Activated CD4-positive, alpha-beta T cell treated with anti-CD3 and anti-CD28 coated beads, Interleukin-2, amount 50 U/mL, for 1 hour (primary cell): ENCODE measurements at places on chromosomes 3 and 15.

DNA sequence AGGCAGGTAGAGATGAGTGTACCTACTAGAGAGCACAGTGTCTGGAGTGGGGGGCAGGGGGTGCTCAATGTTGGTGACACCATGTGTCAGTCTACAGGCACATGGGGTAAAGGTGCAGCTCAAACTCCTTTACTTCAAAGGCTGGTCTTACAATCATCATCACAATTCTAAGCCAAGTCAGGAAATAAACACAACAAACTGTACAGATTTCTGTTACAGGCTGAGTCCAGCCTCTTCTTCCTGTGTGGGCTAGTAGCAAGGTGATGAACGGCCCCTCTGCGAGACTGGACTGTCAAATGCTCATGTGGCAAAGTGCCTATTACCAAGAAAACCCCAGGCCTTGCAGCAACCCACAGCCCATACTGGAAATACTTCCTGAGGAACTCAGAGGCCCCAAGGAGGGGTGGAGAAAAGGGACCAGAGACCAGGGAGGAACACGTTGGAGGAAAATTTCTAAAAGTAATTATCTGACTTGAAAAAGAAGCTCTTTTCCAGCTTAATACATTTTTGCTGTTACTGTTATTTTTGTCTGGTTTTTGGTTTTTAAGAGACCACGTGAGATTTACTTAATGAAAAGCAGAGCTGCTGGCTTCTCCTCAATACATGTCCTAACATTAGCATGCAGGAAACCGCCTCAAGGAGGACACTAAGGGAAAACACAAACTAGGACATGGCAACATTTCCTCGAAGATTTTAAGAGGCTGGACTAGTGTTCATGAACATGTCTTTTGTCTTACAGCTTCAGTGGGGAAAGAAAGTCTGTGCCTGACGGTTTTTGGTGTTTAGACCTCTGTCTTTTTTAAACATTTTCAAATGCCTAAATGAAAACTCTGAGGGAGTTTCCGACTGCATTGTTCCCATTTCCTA is 29.5 kb downstream of the TBC1D2B start:
- peak; percentile 44 for DNase-seq

DNA sequence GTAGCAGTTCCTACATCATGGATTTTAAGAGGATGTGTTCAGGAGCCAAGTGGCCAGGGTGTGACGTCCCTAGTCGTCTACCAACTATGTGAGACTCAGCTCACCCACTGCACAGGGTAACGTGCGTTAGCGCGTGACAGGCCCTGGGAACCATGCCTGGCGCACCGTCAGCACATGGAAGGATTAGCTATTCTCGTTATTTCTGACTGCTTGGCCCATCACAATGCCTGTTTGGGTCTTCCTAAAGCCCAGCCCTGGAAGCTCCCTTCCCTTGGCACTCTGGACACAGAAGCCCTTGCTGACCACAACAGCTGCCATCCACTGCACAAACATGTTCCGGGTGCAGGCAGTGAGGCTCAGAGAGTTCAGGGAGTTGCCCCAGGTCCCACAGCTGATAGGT is 91.0 kb upstream of the RPL32 start:
- DNase-seq = no peak

GRCh38 chr15:29196290-29196689 is 73.3 kb downstream of the NSMCE3 start:
- no peak for DNase-seq

GRCh38 chr15:69497076-69497475 is 44.5 kb downstream of the RPLP1 start:
- no peak for DNase-seq

GRCh38 chr3:160370987-160371857 is 27.8 kb downstream of the IFT80 start:
- DNase-seq = no peak

- DNase-seq = no peak
Observed at GRCh38 chr3:135192929-135193328, 397.9 kb downstream of the EPHB1 start.

- DNase-seq = no peak
Observed at GRCh38 chr3:9266716-9267115, 17.3 kb upstream of the SRGAP3 start.

DNA sequence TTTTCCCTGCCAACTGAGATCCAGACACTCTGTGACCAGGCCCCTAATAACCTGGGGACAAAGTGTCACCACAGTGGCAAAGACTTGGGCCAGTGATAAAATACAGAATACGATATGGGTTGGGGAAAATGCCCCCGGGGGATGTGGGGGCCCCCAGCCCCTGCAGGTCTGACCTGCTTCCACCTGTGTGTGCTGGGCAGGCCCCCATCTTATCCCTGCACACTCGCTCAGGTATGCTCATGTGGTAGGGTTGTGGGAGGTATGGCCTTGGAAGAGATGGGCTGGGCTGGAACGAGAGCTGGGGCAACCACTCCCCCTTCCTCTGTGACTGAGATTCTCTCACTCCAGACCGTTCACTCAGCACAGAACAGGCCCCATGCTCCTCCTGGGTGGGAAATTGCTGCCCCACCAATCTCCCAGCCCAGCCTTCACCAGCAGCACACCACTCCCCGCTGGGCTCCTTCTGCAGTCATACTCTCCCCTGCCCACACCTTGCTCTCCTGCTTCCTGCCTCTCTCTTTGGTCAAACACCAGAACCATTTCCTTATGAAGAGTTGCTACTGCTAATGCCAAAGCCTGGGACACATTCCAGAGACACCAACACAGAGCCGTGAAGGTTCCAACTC is 9.6 kb upstream of the CPEB1 start:
- DNase-seq = no peak

DNA sequence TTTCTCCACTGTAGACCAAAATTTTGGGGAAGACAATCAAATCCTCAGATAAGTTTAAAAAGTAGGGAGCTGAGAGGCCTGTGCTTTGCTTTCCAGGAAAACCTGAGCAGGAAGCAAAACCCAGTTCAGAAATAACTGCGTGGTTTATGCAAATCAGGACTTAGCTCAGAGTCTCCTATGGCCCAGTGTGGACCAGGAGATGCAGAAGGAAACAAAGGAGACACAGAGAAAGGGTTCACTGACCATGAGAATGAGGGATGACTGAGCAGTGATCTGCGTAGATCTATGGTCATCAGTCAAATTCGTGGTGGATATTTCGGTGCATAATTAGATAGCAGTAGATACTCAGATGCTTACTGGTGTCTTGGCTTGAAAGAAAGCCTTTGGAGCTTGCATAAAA is 196.6 kb downstream of the TPRG1 start:
- no peak for DNase-seq

GRCh38 chr3:13654330-13655060 is 105.6 kb downstream of the FBLN2 start:
- DNase-seq = no peak

- no peak for DNase-seq
Observed at GRCh38 chr3:8984081-8984480, 20.8 kb upstream of the RAD18 start.

GRCh38 chr15:62844564-62845240 is 197.8 kb upstream of the TPM1 start:
- DNase-seq = no peak

GRCh38 chr3:161212171-161212771 is 8.8 kb upstream of the NMD3 start:
- no peak for DNase-seq

- no peak for DNase-seq
Observed at GRCh38 chr3:48434591-48435222, 4.8 kb upstream of the PLXNB1 start.

- DNase-seq = no peak
Observed at GRCh38 chr3:80079886-80080285, 312.1 kb upstream of the ROBO1 start.

- no peak for DNase-seq
Observed at GRCh38 chr3:138051947-138052802, 42.2 kb downstream of the CLDN18 start.

- DNase-seq = no peak
Observed at GRCh38 chr3:115758076-115758763, 134.9 kb downstream of the GAP43 start.

GRCh38 chr3:183131186-183131725 is 31.3 kb downstream of the LAMP3 start:
- no peak for DNase-seq

GRCh38 chr15:101178479-101178878 is 73.4 kb downstream of the CHSY1 start:
- DNase-seq = no peak

DNA sequence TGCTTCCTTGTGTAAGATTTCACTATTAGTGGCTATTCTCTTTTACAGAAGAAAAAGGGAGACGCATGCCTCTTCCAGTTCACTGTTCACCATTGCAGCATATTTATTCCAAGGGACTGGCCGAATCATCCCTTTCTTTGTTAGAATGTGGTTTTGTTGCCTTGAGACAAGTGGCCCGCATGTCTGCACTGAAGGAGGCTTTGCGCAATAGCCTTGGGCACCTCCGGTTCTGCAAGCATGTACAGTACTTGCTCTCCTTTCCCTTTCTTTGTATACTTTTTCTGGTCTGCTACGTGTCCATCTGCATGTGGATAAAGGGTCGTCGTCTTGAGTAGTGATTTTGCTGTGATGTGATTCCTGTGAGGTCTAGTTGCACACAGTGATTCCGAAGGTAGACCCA is 43.0 kb downstream of the FLNB start:
- DNase-seq = no peak

- DNase-seq = no peak
Observed at GRCh38 chr3:144055604-144056003, 84.0 kb downstream of the DIPK2A start.

GRCh38 chr3:32501783-32502117 is 902 bp downstream of the CMTM6 start:
- no peak for DNase-seq

DNA sequence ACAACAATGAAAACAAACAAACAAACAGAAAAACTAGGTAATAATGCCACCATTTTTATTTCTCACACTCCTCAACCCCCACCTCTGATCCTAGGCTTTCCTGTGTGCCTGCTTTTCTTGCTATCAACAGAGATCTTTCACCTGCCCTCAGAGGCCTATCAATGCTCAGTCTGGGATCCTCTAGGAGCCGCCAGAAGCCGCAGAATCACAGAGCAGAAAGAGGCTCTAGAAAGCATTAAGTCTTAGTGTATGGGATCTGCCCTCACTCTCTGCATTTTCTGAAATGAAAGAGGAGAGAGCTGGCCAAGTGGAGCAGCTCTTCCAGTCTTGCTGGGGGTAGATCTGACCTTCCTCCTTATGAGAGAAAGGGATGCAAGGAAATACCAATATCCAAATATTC is 306.8 kb downstream of the TUSC7 start:
- DNase-seq = no peak

GRCh38 chr3:87121856-87122255 is 105.3 kb upstream of the CHMP2B start:
- DNase-seq = no peak

GRCh38 chr15:101190092-101190595 is 61.7 kb downstream of the CHSY1 start:
- no peak for DNase-seq

DNA sequence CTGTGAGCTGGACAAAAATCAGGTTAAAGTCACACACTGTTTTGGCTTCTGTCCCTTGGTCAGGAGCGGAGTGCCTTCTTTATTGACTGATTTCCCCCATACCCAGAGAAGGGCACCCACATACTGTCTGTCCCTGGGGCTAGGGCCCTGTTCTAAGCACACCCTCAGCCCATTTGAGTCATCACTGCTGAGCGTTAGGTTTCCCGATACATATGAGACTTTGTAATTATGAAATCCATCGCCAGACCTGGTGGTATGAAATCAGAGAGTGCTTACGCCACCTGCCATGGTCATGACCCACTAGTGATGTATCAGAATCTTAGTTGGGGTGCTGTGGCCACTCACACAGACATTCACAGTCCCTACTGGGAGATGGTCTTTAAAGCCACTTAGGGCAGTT is 96.8 kb downstream of the CHDH start:
- DNase-seq = no peak

DNA sequence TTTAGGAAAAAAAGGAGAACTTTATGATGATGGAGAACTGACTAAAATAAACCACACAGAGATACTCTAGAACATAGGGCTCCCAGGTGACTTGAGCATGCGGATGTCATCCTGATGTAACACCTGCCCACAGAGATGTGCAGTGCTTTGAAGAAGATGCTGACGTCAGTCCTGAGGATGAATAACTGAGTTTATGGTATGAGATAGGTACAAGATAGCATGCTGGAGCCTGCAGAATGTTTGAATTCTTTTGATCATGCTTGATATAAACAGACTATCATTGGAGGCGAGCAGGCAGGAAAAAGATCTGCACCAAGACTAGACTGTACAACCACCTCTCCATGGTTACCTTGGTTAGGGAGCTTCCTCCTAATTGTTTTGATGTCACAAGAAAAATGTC is 12.4 kb downstream of the CCR4 start:
- peak; percentile 26 for DNase-seq

- no peak for DNase-seq
Observed at GRCh38 chr3:197674741-197675562, 61.8 kb downstream of the RUBCN start.

GRCh38 chr3:36493051-36493450 is 112.7 kb downstream of the STAC start:
- DNase-seq = no peak

DNA sequence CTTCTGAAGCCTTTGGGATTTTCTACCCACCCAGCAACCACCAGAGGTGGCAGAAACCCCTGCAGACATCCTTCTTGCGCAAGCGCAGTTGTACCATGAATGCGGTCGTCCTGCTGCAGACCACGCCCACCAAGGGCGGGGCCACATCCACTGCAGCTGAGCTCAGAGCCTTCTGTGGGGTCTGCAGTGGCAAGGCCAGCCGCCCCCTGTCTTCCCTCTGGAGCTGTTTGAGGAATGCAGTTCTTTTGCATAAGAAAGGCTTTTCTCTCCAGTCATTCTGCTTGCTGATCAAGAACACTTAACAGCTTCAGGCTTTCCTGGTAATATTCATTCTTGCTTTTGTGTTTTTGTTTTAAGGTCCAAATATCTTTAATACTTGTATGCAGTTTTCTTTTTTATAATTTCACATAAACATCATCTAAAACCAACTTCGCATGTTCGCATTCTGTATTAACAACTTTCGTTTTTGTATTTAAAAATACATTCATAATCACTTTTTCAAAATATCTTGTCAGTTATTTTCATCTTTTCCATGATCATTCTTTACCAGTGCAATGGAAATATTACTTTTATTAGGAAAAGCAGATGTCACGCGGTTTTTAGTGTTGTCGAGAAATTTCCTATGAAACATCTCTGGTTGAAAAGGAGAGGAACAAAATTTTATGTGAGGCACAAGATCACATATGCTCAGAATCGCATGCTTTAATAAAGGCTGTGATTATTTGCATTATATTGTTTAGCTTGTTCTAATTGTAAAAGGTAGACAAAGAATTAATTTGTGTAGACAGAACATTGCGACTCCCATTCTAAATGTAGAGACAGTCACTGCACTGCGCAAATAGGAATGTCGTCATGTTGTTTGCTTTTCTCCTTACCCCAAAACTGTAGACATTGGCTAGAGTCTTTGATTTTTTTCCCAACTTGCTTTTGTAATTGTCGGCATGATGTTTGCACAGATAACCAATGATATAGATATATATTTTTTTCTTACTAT is 98.1 kb upstream of the SNRPN start:
- DNase-seq = no peak

GRCh38 chr3:121667333-121667732 is 6.6 kb upstream of the HCLS1 start:
- DNase-seq = no peak
